ENCODE measurements at places on chromosomes 13 and 19. TPM values are rescaled to one million over a fixed set of nuclear protein-coding genes. Genes with fewer than 3 reads are reported as not detected.

The ATP8A2 gene
- 0.64 TPM for total RNA-seq

DNA sequence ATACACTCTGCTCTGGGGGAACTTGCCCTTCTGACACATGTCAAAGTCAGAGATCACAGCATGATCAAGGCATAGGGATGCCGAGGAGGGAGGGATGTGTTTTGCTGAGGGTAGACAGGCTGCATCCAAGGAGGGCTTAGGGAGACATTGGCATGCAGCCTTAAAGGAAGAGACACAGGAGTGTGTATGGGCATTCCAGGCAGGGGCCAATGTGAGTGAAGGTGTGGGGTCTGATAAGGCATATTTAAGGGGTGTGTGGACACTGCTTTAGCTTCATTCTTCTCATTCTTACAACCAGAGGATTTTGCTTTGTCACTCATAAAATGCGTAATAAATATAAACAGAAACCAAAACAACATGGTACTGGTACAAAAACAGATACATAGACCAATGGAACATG lies 193.4 kb downstream of the RGCC start:
- DNase-seq, result no peak

The ZNF93 gene
- 0.29 TPM for total RNA-seq

The ZSCAN4 gene
- not detected for total RNA-seq

GRCh38 chr13:75512253-75512652 lies 25.4 kb downstream of the COMMD6 start:
- DNase-seq, result no peak

DNA sequence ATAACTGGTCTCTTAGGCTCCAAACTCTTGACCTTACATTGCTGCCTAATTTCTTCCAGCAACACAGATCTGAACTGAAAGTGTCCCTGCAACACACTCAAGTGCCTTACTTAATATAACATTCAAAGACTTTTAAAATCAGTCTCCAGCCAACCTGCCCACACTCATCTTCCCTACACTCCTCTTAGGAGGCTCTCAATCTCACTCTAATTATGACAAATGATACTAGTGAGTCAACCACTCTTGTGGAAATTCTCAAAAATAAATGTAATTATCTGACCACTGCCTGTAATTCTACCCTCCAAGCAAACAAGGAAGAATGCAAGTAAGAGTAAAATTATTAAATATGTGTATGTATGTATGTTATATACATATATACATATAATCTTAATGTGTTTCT lies 348.1 kb upstream of the MIR17HG start:
- DNase-seq, result no peak

DNA sequence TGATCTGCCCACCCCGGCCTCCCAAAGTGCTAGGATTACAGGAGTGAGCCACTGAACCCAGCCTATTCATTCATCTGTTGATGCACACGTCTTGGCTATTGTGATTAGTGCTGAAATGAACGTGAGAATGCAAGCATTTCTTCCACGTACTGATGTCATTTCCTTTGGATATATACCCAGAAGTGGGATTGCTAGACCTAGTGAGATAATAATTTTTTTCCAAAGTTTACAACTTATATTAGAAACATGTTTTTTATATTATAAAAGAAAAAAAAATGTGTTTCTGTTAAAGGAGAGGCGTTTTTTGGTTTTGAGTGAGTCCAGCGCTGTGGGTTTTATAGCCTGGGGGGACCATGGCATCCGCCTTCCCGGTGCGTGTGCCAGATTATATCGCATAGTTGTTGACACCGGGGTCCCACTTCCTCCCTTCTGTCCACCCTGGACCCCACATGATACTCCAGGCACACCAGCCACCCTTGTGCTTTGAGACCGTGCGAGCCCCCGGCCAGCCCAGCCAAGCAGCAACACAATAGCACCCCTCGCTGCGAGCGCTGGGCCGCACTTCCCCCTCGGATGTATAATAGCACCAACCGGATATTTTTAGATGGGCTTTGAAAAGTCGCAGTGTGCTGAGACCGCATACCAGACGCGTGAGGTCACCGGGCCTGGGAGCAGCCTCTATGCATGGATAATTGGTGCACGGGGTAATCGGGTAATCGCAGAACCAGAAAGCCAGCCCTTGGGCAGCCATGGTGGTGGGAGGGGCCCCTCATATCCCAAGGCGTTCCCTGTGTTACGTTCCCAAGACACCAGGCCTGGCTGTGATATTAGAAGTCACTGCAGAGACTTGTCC lies 59.6 kb downstream of the MYO9B start:
- DNase-seq, result peak; percentile 95

DNA sequence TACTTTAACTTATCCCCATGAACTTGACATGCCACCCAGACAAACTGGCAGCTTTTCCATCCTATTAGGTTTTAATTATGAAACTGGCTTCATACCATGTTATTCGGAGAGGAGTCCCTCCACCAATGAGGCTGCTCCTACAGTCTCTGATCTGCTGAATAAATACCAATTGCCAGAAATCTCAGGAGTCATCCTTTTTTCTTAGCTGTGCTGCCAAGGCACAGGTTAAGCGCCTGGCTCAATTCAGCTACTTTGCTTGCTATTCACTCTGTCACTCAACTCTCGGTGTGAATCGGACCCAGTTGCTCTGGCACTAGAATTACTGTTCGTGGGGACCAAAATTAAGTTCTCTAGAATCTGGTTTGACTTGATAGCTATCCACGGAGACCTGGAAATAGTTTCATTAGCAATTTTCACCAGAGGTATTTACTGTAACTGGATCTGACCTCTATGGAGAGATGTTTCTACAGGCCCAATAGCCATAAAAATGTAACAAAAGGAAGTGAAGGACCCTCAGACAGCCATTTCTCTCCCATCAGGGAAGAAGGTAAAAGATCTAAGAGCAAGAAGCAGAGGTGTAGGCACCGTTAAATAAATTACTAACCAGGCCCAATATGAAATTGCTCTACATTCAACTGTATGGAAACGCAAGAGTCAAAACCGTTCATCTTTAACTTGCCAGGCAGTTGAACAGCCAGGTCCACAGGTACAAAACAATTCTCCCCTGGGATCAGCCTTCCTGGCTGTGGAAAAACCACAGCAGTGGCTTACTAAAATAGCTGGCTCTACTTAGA lies 5.4 kb downstream of the ZC3H4 start:
- no peak for DNase-seq

- no peak for DNase-seq
Observed at GRCh38 chr13:45825387-45825650, 26.2 kb downstream of the SIAH3 start.

The TMEM238 gene
- not detected for total RNA-seq

The FAAP24 gene
- total RNA-seq, result not detected

GRCh38 chr19:16371540-16371986 lies 46.9 kb downstream of the KLF2 start:
- no peak for DNase-seq

The ZNF791 gene
- total RNA-seq, result 34.5 TPM

The ACER1 gene
- total RNA-seq, result 0.61 TPM

DNA sequence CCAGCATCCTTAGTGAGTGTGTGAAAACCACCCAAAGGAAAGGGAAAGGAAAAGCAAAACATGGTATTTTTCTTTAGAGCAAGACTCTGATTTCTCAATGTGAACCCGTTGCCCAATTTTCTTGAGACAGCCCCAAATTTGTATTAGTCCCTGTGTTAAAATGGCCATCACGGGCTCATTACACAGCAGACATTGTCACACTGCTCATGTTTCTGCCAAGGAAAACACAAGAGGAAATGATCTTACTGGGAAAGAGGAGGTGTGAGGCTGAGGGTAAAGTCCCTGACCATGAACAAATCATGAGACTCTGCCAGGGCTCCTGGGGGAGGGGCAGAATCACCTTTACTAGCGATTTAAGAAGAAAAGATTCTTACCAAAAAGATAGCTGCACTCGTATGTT lies 54.4 kb downstream of the FAM124A start:
- no peak for DNase-seq

DNA sequence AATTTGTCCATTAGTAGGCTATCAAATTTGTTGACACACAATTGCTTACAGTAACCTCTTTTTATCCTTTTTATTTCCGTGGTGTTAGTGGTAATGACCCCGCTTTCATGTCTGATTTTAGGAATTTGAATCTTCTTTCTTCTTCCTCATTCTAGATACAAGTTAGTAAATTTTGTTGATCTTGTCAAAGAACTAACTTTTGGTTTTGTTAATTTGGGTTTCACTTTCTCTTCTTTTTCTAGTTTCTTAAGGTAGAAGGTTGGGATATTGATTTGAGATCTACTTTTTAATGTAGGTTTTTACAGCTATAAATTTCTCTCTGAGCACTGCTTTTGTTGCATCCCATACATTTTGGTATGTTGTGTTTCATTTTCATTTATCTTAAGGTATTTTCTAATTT lies 53.3 kb upstream of the SLC7A1 start:
- DNase-seq, result no peak

The PLIN4 gene
- total RNA-seq, result 78.3 TPM

The NCCRP1 gene
- not detected for total RNA-seq

- peak; percentile 69 for DNase-seq
Observed at GRCh38 chr19:51784922-51785690, 9.9 kb upstream of the FPR3 start.

DNA sequence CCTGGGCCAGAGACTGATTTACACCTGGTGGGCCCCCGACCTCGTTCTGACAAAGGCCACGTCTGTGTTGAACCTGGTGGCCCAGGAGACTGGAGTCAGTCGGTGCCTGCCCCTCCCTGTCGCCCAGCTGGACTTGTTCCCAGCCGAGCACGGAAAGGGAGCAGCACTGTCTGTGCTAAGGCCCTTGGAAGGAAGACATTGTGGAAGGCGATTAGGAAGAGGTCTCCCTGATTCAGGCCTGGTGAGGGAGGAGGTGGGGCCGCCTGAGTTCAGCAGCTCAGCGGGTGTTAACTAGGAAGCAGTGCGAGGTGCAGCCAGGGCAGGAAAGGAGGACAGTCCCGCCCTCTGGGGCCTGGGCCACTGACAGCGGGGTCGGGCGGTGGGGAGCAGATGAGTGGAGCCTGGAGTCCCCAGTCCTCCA lies 64.7 kb downstream of the GPR12 start:
- no peak for DNase-seq

GRCh38 chr19:12913011-12913561 lies 6.0 kb downstream of the SYCE2 start:
- peak; percentile 61 for DNase-seq

DNA sequence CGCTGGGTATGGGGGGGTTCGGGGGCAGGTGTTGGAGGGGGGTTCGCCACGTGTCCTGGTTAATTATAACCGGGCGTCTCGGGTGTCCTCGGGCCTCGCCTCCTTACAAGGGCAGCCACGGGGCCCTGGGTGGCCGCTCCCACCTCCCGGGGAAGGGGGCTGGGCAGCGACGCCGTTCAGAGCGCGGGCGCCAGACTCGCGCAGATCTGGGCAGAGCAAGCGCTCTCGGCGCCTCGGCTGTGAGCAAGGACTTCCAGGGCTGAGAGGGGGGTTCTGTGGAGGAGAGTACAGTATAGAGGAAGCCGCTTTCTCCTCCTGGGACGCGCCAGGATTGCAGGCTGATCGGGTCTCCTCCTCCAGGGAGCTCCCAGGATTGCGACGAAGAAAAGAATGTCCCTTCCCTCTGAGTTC lies 1.0 kb upstream of the CKM start:
- no peak for DNase-seq

DNA sequence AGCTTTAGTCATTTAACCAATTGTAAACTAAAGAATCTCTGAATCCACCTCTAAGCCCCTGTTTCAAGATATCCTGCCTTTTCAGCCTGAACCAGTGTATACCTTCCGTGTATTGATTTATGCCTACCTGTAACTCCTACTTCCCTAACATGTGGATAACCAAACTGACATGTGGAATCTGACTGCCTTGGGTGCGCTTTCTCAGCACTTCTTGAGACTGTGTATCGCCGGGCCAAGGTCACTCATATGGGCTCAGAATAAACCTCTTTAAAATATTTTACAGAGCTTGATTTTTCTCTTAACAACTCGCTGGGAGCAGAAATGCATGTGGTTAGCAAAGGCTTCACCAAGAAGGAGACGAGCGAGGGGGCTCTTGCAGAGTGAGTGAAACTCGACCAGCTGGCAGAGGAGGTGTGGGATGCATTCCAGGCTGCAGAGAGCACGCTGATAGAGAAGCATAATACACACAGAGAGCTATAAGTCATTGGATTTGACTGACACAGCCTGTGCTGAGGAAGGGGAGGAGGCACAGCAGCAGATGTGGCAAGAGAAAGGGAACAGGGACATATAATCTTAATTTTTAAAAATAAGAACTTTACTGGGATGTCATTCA lies 268.2 kb upstream of the MAB21L1 start:
- no peak for DNase-seq

- DNase-seq, result no peak
Observed at GRCh38 chr13:83819156-83819555, 63.1 kb downstream of the SLITRK1 start.

GRCh38 chr13:114087430-114087829 lies 45.0 kb downstream of the RASA3 start:
- peak; percentile 11 for DNase-seq

- DNase-seq, result no peak
Observed at GRCh38 chr13:109271555-109272541, 514.5 kb downstream of the IRS2 start.

GRCh38 chr19:4023600-4024398 lies 16.3 kb downstream of the PIAS4 start:
- DNase-seq, result no peak

GRCh38 chr13:95181586-95181985 lies 119.7 kb downstream of the ABCC4 start:
- DNase-seq, result no peak

- DNase-seq, result no peak
Observed at GRCh38 chr13:85755123-85755522, 44.1 kb downstream of the SLITRK6 start.

The OSCAR gene
- not detected for total RNA-seq

The ANGPTL8 gene
- total RNA-seq, result not detected

The GDF15 gene
- total RNA-seq, result 0.88 TPM

The FPR3 gene
- total RNA-seq, result 1.8 TPM

DNA sequence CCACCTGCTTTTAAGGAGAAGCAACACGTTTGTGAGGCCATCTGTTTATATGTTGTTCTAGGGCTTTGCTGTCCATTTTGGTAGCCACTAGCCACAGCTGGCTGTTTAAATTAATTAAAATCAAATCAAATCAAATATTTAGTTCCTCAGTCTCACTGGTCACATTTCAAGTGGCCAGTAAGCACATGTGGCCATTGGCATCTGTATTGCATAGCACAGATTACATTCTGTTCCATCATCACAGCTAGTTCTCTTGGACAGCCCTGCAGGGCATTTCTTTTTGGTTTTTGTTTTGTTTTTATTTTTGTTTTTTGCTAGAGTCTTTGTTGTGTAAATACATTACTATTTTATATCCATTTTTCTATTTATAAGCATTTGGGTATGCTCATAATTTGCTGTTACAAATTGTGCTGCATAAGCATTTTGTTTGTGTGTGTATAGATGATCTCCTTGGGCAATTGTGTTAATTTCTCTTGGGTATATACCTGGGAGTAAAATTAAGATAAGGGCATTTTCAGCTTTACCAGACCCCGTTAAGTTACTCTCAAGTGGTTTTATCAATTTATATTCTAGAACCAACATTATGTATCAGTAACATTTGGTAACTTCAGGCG lies 31.3 kb downstream of the SAE1 start:
- DNase-seq, result no peak
